ENCODE measurements at places on chromosomes 12 and 14. TPM values are rescaled to one million over a fixed set of nuclear protein-coding genes. Genes with fewer than 3 reads are reported as not detected.

GRCh38 chr12:12406762-12407161 lies 49.9 kb downstream of the BORCS5 start:
- H3K27me3 ChIP-seq, result no peaks in the 10 kb centered on the region
- H3K27ac ChIP-seq, result no peak overlapping the region
- DNase-seq, result no peak
- no peak overlapping the region for H3K4me3 ChIP-seq

CCDC197 gene
- not detected for total RNA-seq

DNA sequence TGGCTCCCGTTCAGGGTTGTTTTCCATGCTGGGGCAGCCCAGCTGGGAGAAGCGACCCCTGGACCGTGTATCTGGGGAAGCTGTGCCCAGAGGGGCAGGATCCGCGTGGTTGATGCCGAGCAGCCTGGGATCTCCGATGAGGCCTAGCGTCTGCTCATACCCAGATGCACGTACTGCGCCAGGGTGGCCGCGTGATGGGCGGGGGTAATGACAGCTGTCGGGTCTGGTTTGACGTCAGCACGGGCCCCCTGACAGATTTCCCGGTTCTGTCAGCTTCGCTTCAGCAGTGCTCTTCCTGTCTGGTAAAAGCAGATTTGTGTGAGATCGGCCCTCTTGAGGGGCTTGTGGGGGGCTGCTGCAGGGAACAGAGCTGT lies 147.3 kb downstream of the TSPAN9 start:
- no peaks in the 10 kb centered on the region for H3K27me3 ChIP-seq
- H3K4me3 ChIP-seq, result no peak overlapping the region
- peaks cover 8% of the 10 kb centered on the region for H3K4me1 ChIP-seq
- DNase-seq, result no peak

RDH12 gene
- not detected for total RNA-seq

- no peak for DNase-seq
- H3K27ac ChIP-seq, result no peak overlapping the region
- no peak overlapping the region for H3K4me3 ChIP-seq
- no peaks in the 10 kb centered on the region for H3K36me3 ChIP-seq
- H3K27me3 ChIP-seq, result peaks cover 21% of the 10 kb centered on the region
Measured at GRCh38 chr12:106079148-106079738, 59.5 kb downstream of the NUAK1 start.
